ENCODE measurements at places on chromosomes 6 and 20.

DNA sequence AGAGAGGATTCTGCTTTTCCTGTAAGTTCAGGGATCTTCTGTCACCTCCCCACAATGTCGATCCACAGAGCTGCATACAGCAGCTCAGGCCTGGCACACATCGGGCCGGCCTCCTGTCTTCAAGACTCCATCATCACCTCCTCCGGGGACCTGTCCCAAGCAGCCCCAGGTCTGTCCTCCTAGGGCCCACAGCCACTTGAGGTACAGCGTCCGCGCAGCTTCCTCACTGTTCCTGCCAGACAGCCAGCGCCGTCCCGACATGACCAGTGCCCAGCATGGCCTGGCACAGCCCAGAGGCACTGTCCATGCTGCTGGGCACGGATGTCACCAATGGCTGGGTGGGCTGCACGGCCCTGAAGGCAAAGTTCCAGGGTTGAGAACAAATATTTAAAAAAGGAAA, 101.6 kb downstream of the DLL1 start:
- DNase-seq, result no peak

GRCh38 chr20:4962241-4962855, 39.0 kb downstream of the SLC23A2 start:
- peak; percentile 7 for DNase-seq

- no peak for DNase-seq
Measured at GRCh38 chr20:57659517-57660180, 39.4 kb upstream of the ZBP1 start.

GRCh38 chr6:16503970-16504415, 257.3 kb downstream of the ATXN1 start:
- no peak for DNase-seq

DNA sequence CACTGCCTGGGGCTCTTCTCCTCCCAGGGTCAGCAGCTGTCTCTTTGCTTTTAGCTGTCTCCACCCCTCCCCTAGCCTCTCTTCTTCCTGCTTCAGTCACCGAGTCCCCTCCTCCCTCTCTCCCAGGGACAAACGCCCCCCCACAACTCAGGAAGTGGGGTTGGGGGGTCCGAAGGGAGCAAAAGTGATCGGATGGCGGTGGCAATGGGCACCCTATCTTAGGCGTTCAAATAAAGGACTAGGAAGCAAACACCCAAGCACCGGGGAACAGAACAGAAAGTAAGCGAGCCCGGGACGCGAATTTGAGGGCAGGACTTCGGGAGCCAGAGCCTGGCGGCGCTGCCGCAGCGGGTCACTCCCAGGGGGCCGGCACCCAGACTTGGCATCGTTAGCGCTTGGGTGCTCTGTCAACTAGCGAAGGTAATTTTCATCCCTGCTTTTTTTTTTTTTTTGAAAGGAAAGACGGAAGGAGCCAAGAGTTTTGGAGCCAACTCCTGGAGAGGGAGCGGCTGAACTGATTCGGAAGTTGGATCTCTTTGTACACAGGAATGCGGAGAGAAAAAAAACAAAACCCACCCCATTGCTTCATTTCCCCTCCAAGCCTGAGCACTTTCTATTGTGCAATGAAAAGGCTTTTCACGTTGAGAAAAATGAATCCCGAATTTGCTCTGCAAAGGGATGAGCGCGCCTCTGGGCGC, 815 bp upstream of the ITPR3 start:
- no peak for DNase-seq
